ENCODE measurements at places on chromosomes 12 and 14.
A peak's percentile ranks its signal among the peaks of the same experiment; 100 is the strongest.

GRCh38 chr12:67919406-67919805 is 69.8 kb upstream of the IFNG-AS1 start:
- no peak for DNase-seq

DNA sequence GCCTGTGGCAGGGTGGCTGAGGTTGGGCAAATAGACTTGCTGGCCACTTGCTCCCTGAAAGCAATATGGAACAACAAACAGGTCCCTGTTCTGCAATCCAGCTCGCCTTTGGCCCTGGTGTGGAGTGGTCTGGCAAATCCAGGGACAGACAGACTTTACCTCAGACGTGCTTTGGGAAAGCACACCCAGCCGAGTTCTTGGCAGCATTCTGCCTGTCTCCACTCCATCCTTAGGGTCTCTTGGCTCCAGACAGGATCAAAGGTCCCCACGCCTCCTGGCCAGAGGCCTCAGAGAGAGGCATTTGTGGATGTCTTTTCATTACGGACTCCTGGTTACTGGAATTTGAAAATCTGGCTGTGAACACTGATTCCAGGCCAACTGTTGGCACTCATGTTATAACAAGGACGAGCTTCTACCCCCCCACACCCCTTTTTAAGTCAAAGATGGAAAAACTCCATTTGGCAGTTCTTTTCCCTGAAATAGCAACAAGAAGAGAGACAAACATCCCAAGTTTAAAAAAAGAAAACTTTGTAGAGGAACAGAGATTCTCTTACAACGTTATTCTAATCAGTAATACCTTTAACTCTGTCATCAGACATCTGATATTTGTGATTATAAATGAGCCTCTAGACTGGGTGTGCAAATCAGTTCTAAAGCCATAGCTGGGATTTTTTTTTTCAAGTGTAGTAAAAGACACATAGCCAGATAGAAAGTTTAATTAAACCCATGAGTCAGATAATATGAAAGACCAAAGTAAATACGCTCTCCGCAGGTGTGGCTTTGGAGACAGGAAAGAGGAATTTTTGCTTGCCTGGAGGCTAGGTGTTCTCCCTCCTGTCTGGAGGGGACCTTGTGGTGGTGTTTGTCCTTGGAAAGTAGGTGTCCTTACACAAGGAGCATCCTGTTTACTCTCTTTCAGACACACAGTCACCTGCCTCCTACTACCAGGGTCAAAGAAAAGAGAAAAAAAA is 60.7 kb downstream of the GALNT8 start:
- no peak for DNase-seq

DNA sequence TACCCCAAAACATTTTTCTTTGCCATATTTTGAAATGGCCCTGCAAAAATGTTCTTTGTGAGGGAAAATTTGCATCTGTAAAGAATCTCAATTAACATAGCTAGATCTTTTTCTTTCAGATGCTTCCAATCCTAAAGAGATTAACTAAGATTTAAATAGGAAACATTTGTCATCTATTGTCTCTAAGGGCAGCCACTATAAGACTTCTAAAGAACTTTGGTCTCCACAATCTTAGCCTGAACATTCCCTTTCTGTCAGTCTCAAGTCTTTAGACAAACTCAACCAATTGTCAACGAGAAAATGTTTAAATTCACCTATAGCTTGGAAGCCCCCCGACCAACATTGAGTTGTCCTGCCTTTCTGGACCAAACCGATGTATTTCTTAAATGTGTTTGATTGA is 71.1 kb upstream of the RASSF8 start:
- DNase-seq = no peak

DNA sequence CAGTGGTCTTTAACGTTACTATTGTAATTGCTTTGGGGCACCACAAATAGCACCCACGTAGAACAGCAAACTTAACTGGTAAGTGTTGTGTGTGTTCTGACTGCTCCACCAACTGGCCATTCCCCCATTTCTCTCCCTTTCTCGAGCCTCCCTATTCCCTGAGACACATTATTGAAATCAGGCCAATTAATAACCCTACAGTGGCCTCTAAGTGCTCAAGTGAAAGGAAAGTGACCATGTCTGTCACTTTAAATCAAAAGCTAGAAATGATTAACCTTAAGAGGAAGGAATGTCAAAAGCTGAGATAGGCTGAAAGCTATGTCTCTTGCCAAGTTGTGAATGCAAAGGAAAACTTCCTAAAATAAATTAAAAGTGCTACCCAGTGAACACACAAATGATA is 22.3 kb downstream of the PPP1R13B start:
- no peak for DNase-seq

- peak; percentile 82 for DNase-seq
Observed at GRCh38 chr14:92945959-92946846, 23.3 kb downstream of the CHGA start.

DNA sequence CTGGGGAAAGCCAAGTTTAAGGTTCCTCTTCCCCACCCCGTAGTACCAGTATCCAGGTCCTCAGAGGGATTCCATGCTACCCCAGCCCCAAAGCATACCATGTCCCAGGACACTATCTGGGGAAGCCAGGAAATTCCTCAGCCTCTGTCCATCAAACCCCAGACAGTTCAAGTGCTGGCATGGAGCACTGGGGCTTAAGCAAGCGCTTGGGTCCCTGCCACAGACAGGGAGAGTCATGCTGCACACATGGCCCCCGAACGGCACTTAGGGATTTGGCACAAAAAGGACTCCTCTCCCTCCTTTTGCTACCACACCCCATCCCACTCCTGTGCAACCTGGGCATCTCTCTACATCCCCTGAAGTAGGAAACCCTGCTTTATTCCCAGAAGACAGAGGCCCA is 21.8 kb downstream of the ADCY6 start:
- DNase-seq = no peak

DNA sequence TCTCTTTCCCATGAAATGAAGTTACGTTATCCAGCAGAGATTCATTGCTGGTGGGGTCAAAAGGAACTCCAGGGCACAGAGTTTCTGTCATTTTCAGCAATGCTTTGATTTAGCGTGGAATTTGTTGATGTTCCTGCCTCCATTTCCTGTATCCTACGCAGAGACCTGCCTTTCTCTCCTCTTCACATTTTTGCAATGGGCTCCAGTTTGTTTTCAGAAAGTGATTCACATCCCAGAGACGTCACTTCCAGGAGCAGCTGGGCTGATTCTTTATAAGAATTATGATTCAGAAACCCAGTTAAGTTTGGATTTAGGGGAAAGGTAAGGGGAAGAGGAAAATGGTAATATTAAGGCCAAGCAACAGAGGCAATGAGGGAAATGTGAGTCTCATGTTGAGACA is 11.6 kb downstream of the RNASE10 start:
- no peak for DNase-seq

DNA sequence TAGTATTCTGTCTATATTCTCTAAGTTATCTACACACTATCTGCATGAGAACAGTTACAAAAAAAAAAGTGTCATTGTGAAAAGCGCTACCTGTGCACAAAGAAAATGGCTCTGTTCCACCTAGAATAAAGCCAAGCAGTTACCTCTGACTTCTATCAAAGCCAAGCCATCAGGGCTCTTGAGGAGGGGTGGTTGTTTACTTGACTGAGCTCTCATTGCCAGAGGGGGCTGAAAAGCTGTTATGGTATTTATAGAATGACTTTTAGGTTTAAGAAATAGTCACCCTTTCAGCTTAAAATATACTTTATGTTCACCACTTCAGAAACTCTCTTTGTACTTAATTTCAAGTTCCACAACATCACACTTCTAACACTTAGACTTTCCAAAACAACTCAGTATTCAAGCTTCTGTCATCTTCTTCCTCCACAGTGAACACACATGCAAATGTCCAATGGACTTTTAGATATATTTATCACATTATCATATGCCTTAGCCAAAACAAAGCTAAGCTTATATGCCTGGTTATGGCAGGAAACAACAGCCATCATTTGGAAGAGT is 7.5 kb downstream of the ITPR2 start:
- DNase-seq = no peak

GRCh38 chr12:3681595-3682061 is 71.3 kb downstream of the CRACR2A start:
- DNase-seq = no peak

GRCh38 chr12:76025601-76026575 is 5.7 kb downstream of the PHLDA1 start:
- no peak for DNase-seq

DNA sequence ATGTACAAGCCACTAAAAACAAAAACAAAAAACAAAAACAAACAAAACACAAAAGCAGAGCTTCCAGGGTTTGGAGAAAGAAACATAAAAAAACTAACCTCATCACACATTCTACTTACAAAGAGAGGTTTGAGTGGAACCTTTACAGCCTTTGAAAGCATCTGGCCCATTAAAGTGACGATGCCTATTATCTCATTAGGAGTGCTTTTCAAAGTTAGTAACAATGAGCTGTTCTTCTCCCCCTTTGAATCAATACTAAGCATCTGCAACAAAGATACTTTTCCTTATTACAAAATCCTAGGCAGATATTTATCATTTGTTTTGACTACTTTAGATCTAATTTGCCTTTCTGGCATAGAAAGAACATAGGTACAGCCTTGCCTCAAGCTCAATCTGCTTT is 217.3 kb downstream of the PPM1H start:
- no peak for DNase-seq

DNA sequence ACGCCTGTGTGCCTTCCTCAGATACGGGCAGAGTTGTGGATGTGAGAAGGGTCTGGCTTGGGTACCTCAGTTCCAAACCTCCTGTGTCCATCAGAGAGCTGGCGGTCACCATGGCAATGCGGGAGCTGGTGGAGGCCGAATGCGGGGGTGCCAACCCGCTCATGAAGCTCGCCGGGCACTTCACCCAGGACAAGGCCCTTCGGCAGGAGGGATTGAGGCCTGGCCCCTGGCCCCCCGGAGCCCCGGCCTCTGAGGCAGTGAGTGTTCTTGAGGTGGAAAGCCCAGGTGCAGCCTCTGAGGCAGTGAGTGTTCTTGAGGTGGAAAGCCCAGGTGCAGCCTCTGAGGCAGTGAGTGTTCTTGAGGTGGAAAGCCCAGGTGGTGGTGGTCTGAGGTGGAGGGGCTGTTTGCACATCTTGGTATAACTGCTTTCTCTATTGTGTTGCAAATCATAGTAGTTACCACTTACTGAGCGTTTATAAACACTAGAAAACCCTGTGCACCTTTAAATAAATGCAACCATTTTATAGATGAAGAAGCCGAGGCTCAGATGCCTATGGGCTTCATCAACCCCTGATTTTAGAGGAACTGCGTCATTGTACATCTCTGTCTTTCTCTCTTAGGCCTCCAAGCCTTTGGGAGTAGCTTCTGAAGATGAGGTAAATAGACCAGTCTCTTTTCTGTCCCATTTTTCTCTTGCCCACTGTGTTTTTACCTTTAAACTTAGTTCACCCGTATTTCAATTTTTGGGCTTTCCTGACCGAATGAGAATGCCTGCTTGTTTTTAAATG is 976 bp downstream of the PEX5 start:
- DNase-seq = peak; percentile 26

DNA sequence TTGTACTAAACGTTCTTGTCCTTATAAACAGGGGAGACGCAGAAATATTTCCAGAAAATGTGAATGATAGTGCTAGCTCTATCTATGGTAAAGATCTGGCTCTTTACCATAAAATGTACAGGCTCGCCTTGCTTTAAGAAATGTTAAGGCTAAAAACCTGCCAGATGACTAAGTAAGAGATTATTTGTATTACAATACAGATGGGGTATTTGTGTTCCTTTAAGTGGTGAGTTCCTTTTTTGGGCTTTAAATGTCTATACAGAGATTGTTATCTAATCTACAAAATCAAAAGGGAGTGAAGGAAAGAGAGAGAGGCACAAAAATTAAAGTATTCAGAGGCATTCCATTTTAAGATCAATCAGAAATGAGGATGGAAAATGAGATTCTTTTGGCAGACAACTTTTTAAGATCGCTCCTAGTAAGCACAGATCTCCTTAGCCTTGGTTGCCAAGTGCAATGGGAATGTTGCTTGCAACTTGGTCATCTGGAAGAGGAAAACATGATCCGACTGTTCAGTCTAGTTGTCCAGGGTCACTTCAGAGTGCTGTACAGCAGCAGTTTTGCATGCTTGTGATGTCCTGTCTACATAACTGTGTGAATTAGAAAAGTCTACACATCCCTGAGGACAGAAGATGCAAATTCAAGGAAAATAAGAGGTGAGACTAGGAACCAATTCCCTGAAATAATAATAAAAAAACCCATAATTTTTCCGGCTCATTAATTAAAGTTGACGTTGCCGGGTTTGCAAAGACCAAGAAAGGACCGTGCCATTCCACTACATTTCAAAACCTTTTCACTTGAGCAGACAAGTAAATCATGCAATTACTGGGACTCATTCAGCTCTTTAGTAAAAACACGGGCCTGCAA is 380.8 kb downstream of the EGLN3 start:
- no peak for DNase-seq

DNA sequence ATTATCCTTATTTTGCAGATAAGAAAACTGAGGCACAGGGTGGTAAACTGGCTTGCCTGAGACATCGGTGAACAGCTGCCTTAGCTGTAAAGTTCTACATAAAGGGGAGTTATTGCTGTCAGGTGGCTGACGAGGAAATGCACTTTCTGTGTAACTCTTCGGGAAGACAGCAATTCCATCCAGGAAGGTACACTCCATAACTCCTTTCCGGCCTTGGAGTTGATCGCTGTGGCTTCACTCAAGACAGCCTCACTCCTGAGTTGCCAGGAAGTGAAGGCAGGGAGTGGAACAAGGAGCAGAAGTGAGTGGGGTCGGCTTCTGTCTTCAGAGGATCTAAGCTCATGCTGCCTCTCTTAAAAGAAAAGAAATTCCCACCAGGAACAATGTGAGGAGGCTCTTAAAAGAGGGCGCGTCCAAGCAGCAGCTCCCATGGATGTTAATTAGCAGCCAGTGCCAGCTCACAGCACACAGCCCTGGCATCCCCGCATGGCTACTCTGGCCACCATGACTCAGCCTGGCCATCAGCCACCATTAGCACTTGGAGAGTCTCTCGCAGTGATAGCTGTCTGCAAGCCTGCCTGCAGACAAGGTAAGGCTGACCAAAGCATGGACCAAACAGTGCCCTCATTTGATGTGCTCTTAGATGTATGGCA is 60.3 kb downstream of the NUAK1 start:
- no peak for DNase-seq

- no peak for DNase-seq
Observed at GRCh38 chr14:80523518-80524117, 312.3 kb upstream of the DIO2 start.

- DNase-seq = no peak
Observed at GRCh38 chr14:54692284-54692772, 125.4 kb downstream of the SAMD4A start.

- DNase-seq = no peak
Observed at GRCh38 chr12:130009961-130010360, 106.1 kb upstream of the TMEM132D start.

- DNase-seq = no peak
Observed at GRCh38 chr14:90491911-90492531, 95.2 kb downstream of the CALM1 start.

GRCh38 chr14:72722201-72722785 is 171.6 kb downstream of the DPF3 start:
- DNase-seq = peak; percentile 67
